ENCODE measurements at places on chromosomes 12 and 14.
A peak's percentile ranks its signal among the peaks of the same experiment; 100 is the strongest.

- no peak for DNase-seq
These were observed 173.5 kb downstream of the CHST11 start for GRCh38 chr12:104630230-104630670.

DNA sequence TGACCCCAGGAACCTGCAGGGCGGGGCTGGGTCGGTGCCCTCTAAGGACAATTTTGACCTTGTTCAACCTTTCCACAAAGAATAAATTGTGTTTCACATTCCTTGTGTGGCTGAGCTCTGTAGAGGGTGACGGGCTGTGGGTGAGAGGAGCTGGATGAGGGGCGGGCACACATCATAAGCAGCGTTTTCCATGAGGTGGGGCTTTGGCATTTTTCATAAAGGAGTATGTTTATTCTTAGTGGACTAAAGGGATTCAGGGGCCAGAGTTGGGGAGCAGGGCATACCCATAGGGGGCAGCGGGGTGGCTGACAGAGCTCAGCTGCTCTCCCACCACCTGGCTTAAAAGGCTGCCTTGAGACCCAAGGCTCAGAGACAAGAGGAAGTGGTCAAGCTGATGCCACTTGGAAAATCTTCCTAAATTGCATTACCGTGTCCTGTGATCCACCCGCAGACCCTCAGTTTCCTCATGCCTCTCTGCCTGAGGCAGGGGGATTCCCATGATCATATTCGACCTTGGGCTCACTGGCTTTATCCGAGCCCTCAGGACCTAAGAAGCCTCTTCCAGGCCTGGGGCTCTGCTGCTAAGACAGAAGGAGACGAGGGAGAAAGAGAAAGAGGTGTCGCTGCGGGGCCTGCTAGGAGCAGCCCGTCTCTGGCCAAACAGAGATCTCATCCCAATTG, 11.4 kb downstream of the MMP14 start:
- DNase-seq, result no peak

DNA sequence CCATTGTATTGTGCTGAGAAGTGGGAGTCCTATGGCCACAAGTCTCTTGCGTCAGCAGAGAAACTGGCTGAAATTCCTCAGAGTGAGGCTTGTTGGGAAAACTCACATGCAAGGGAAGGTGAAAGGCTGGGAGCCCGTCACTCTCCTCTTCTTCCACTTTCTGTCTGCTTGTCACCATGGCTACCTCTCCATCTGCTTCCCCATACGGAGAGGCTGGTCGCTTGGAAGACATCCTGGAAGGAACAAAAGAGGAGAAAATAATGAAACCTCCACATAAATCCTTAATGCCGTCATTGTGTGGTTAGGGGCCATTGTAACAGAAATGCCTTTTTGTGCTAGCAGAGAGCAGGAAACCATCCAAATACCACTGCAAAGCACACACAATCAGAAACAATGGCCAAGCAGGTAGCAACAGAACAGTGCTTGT, 53.7 kb downstream of the SOX5 start:
- no peak for DNase-seq

DNA sequence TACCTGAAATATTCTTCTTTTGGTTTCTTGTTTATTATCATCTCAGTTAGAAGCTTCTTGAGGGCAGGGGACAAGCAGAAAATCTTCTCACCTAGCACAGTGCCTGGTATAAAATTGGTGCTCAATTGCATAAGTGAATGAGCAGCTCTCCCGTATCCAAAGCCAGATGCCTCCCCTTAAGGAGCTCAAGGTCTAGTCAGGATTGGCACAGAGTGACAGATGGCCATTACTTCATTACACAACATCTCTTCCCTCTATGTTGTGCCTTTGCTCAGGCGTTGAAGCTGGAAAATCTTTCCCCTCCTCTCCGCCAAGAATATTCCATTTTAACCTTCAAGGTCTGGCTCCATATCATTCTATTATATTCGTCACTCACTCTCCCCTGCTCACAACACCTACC, 3.6 kb downstream of the SLC4A8 start:
- DNase-seq, result no peak

GRCh38 chr12:88247241-88247643, 105.1 kb downstream of the TMTC3 start:
- no peak for DNase-seq

- no peak for DNase-seq
These were observed 108.7 kb downstream of the KSR2 start for GRCh38 chr12:117860111-117860510.

- no peak for DNase-seq
These were observed 27.2 kb downstream of the CALM1 start for GRCh38 chr14:90424075-90424474.

DNA sequence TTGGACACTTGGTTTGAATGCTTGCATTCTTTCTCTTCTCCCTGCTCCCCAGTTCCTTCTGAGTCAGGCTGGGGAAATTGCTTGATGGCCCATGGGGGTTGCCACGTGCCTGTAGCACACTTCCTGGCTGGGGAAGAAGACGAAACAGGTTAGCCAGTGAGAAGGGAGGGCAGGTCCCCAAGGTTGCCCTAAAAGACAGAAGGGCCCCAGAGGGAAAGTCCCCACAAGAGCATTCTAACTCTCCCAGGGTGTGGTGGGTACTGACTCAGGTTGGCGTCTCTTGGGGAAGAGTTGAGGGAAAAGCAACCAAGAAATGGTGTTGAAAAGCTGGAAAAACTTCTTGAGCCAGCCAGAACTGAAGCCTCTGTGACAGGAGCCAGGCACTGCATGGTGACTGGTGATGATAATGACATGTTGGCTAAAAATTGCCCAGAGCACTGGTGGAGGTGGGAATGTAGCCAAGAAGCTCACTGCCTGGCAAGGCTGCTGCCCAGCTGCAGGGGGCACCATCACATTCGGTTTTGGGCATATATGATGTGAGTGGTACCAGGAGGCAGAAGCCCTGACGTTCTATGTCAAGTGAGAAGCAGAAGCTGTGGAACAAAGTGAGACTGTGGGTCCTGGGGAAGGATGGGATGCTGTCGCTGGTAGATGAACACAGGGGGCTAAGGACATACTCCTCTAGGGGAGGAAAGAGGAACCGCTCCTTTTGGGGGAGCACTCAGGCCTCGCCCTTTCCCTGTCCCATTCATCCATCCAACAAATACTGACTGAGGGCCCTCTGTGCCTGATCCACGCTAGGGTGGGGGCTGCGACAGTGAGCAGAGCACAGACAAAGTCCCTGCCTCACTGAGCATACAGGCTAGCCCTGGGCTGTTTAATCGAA, 8.1 kb upstream of the RABGGTA start:
- DNase-seq, result peak; percentile 47

- DNase-seq, result no peak
These were observed 6.1 kb upstream of the KRAS start for GRCh38 chr12:25256826-25257225.

DNA sequence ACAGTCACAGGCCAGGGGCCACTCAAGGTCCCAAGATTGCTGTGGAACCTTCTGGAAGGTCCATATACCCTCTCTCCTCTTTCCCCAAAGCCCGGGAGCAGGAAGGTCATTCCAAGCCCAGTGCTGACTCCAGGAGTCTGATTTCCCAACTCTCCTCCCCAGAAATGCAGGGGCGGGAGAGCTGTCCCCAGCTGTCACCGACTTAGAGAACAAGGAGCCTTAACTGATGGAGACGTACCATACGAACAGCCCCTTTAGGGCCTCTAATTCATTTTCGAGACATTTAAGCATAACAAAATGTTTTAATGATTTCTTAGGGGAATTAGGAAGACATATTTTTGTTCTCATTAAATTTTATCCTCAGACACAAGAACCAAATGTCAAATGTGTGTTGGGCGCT, 99.2 kb downstream of the PHETA1 start:
- DNase-seq, result no peak

DNA sequence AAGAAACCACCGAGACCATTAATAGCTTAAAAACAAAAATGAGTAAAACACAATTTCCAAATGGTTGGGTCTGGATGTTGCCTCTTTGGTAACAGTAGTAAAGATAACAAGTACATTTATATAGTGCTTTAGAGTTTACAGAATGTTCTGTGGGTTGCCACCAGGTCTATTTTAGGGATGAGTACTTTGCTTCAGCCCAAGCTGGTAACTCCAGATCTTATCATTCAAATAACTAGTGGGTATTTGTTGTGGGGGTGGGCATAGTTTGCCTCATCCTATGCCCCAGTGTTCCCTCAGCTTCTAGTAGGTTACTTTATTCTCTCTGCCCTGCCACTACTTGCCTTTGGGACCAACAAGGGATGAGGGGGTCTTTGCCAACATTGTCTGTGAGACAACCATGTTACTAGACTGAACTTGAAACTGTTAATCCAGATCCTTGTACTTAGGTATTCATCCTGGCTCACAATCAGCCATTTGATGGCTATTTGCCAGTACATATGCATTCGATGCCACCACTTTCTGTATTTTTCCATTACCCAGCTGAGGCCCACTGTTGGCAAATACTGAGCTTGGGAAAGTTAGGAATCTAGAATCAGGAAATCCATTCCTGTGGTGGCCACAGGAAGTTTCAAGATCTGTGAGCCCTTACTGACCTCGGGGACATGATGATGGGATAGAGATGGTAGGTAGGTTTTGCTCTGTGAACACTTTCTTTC, 17.6 kb upstream of the AKAP6 start:
- no peak for DNase-seq

DNA sequence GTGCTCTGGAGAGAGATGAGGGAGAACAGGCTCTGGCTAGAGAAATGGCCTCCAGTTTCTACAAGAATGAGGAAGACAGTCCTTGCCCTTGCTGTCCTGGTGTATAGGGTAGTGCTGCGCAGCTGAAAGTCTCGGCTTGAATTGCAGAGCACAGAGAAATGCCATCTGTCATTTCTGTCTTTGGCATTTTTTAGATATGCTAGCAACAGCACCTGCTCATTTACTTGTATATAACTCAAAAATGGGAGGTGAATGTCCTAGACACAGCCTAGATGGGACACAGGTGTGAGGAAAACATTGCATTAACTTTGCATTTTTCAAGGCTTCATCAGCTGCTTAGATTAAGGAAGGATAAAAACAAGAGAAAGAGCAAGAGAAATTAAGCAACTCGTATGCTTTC, 35.8 kb downstream of the GPR19 start:
- no peak for DNase-seq

- DNase-seq, result peak; percentile 54
These were observed 36.6 kb upstream of the SPPL3 start for GRCh38 chr12:120940799-120941198.

DNA sequence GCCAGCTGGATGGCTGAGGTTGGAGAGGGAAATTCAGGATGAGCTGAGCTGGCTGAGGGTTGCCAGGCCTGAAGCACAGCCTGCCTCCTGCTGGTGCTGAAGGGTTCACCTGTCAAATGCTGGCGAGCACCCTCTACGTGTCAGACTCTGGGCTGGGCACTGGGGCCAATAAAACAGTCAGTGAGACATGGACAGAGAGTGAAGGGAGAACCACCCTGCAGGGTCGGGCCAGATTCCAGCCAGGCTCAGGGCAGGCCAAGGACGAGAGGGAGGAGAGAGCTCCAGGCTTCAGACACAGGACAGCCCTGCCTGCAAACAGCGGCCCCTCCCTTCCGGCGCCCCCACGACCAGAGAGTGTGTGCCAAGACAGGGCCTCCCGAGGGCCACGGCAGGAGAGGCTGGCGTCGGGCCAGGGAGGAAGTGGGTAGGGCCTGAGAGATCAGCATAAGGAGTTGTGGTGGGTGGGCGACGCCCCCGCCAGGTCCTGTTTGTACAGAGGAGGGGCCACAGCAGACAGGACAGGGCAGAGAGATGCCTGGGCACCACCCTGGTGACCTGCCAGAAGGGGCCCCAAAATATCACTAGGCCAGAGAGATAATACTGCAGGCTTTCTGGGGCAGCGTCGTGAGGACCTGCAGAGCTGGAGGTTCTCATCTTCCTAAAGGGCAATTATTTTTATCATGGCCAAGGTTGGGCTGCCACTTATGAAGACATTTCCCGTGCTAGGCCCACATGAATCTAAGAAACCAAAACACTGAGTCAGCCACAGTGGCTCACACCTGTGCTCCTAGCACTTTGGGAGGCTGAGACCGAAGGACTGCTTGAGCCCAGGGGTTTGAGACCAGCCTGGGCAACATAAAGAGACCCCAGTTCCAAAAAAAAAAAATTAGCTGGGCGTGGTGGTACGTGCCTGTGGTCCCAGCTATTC, 73.1 kb upstream of the GPR68 start:
- DNase-seq, result peak; percentile 93

DNA sequence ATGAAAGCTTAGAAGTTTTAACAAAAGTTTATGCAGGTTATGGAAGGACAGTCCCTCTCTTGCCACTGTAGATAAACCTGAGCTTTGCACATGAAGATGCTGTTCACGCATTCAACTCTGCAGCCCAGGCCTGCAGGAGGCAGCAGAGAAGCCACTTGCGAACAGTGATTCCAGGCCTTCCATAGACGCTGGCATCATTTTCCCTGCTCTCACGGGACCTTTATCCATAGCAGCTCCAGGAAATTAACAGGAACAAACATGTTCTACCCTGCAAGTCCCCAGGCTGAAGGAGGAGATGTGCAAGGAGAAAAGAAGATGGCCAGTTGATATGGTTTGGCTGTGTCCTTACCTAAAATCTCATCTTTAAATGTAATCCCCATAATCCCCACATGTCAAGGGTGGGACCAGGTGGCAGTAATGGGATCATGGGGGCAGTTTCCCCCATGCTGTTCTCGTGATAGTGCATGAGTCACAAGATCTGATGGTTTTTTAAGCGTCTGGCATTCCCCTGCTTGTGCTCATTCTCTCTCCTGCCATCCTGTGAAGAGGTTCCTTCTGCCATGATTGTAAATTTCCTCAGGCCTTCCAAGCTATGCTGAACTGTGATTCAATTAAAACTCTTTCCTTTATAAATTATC, 2.0 kb downstream of the ERP27 start:
- no peak for DNase-seq

GRCh38 chr12:105575235-105575634, 244.7 kb downstream of the C12orf75 start:
- DNase-seq, result no peak

DNA sequence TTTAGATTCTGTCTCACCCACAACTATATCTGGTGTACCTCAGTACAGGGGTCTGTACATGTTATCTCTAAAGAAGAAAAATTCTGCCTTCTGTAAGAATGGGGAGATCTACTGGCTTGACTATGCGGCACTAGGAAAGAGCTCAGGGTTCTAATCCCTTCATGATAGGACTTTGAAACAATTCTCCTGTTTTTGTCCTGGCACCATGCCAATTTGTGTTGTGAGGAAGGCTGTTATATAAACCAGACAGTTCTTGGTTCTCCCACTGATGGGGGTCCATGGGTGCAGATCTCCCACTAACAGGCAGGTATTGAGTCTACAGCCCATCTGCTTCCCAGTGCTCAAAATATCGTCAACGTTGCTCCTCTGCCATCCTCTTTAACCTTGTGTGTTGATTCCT, 883.7 kb downstream of the GALC start:
- no peak for DNase-seq

DNA sequence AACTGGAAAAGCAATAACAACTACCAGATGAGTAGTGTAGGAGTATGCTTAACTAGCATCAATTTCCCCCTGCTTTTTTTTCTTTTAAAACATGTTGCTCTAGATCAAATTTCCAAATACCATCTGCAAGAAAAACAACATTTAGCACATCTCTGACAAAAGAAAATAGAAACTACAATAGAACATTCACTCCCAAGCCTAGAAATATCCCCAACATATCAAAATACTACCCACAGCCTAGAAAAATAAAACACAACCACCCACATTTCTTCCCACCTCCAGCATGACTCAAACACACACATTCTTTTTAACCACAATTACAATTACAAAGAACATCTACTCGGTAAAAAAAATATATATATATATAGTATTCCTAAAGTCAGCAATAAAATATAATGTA, 120.0 kb downstream of the PPFIA2 start:
- DNase-seq, result no peak

GRCh38 chr12:13536219-13536910, 339.8 kb downstream of the EMP1 start:
- peak; percentile 87 for DNase-seq

Measured in KBM-7 (cell line).